ENCODE measurements at places on chromosomes 7 and 10. TPM values are rescaled to one million over a fixed set of nuclear protein-coding genes. Genes with fewer than 3 reads are reported as not detected.

DNA sequence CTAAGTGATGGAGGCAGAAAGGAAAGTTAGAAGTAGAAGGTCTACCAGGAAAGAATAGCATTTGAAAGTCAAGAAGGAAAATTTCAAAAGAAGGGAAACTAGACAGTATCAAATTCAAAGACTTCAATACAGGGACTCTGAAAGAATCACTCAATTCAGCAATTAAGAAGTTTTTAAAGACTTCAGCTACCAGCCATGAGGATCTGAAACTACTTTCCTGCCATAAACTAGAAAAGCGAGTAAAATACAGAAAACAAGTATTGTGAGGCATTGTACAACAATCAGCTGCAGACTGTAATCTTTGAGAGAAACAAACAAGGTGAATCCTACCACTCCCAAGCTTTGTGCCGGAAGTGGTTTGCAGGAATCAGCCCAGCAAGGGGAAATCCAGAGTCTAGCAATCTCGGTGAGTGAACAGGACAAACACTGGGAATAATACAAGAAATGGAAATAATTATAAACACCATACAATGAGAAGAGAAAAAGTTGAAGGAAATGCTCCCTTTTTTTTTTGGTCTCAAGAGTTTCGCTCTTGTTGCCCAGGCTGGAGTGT is 62.4 kb downstream of the ARHGAP12 start:
- no peak overlapping the region for H3K27ac ChIP-seq
- DNase-seq = no peak
- H3K4me1 ChIP-seq = peaks cover 2% of the 10 kb centered on the region
- no peaks in the 10 kb centered on the region for H3K27me3 ChIP-seq
- H3K4me3 ChIP-seq = no peak overlapping the region
- no peaks in the 10 kb centered on the region for H3K36me3 ChIP-seq

- no peak for DNase-seq
- no peak overlapping the region for H3K27ac ChIP-seq
- H3K4me1 ChIP-seq = no peaks in the 10 kb centered on the region
- H3K27me3 ChIP-seq = no peaks in the 10 kb centered on the region
These were observed 610.4 kb downstream of the IPMK start for GRCh38 chr10:57657164-57657765.

MRC1 gene
- total RNA-seq = 58.3 TPM

ASIC3 gene
- 2.9 TPM for total RNA-seq

GRCh38 chr10:71965623-71966022 is 1.4 kb downstream of the CHST3 start:
- no peaks in the 10 kb centered on the region for H3K27me3 ChIP-seq
- H3K4me1 ChIP-seq = no peaks in the 10 kb centered on the region
- H3K4me3 ChIP-seq = peak overlapping the region; percentile 74

AKR1C4 gene
- total RNA-seq = not detected

GRCh38 chr7:144738708-144739314 is 97.0 kb downstream of the TPK1 start:
- no peaks in the 10 kb centered on the region for H3K4me1 ChIP-seq
- H3K27ac ChIP-seq = no peak overlapping the region
- H3K27me3 ChIP-seq = no peaks in the 10 kb centered on the region
- no peak for DNase-seq

FAM25A gene
- not detected for total RNA-seq

DNA sequence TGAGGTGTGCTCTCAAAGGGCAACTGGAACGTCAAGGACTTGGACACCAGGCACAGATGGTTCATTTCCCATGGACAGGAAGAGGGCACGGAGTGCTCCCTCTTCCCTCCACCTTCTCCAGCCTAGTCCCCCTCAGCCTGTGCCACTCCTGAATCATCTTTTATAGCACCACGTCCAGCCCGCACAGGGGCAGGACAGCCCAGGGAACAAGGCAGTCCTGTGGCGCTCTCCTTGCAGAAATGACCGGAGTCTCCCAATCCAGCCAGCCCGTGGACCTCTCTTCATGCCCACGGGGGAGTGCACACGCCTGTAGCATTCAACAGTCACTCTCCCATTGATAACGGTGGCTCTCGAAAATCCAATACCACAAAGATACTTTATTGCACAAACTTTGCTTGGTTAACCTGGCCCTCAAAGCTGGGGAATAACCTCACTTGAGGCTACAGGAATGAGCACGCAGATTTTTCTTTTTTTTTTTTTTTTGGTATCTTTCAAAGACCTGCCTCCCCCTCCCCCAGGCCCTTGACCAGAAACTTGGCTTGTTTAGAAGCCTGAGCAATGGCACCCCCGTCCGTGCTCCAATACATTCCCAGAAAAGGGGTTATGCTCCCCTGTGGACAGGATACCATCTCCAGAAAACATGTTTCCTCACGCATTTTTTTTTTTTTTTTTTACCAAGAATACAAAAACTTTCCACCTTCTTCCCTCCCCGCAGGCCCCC is 733 bp downstream of the PRKCQ start:
- H3K27me3 ChIP-seq = no peaks in the 10 kb centered on the region
- H3K4me3 ChIP-seq = no peak overlapping the region
- no peaks in the 10 kb centered on the region for H3K4me1 ChIP-seq
- H3K27ac ChIP-seq = no peak overlapping the region

GRCh38 chr10:30459283-30459682 is 25.3 kb downstream of the MAP3K8 start:
- no peaks in the 10 kb centered on the region for H3K36me3 ChIP-seq
- no peak overlapping the region for H3K4me3 ChIP-seq
- no peaks in the 10 kb centered on the region for H3K4me1 ChIP-seq
- H3K27ac ChIP-seq = no peak overlapping the region

- no peak overlapping the region for H3K27ac ChIP-seq
- no peak overlapping the region for H3K4me3 ChIP-seq
- no peaks in the 10 kb centered on the region for H3K27me3 ChIP-seq
- DNase-seq = no peak
These were observed 26.8 kb upstream of the ITPRID1 start for GRCh38 chr7:31487071-31487470.

FLNC gene
- 135 TPM for total RNA-seq

- no peaks in the 10 kb centered on the region for H3K4me1 ChIP-seq
- no peaks in the 10 kb centered on the region for H3K36me3 ChIP-seq
- H3K27ac ChIP-seq = no peak overlapping the region
- H3K27me3 ChIP-seq = no peaks in the 10 kb centered on the region
These were observed 286.7 kb upstream of the PRKCQ start for GRCh38 chr10:6866757-6867156.

LAMB1 gene
- total RNA-seq = 196 TPM

DNA sequence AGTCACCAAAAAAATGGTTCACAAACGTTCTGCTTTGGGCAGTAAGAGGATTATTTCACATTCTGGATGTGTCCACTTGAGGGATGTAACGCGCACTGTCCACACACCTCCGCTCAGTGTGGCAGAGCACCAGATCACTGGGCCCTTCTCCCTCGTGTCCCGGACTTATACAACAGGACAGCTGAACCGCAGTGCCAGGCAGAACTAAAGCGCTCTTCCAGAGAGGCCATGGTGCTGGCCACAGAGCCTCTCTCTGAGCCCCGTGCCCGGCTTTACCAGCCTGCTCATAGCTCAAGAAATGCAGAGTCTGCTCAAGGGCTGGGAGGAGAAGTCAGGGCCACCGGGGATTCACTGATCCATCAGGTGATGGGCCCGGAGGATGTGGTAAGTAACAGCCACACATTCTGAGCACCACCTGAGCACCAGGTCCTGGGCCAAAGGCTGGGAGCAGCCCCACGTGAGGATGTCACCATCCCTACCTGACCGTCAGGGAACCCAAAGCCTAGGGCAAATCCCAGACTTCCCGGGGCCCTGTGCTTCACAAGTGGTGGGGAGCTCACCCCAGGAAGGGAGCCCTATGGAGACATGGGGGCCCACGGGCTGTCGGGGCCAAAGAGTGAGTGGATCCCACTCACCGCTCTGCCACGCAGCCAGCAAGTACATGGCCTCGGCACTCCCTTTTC is 74.9 kb downstream of the FAM53B start:
- no peak overlapping the region for H3K27ac ChIP-seq
- H3K27me3 ChIP-seq = no peaks in the 10 kb centered on the region
- H3K36me3 ChIP-seq = no peaks in the 10 kb centered on the region
- no peaks in the 10 kb centered on the region for H3K4me1 ChIP-seq

RPEL1 gene
- not detected for total RNA-seq

DNA sequence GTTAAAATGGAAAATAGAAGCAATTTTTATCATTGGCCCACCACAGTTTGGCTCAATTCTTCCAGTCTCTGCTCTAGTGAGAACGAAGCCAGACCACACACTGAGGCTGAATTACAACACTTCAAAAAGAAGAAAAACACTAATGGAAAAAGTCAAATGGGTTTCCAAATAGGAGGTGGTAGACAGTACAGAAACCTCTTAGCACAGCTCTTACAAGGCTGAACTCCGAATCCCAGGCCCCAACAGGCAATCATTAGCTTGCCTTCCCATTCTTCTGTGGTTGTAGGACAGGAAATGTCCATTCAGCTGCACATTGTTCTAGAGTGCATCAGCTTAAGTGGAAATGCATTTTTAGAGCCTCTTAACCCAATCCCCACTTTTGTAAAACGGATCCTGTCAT is 115.1 kb upstream of the MEOX2 start:
- H3K4me1 ChIP-seq = peaks cover 3% of the 10 kb centered on the region
- DNase-seq = no peak
- no peaks in the 10 kb centered on the region for H3K27me3 ChIP-seq
- H3K36me3 ChIP-seq = no peaks in the 10 kb centered on the region
- no peak overlapping the region for H3K4me3 ChIP-seq
- H3K27ac ChIP-seq = no peak overlapping the region

DNA sequence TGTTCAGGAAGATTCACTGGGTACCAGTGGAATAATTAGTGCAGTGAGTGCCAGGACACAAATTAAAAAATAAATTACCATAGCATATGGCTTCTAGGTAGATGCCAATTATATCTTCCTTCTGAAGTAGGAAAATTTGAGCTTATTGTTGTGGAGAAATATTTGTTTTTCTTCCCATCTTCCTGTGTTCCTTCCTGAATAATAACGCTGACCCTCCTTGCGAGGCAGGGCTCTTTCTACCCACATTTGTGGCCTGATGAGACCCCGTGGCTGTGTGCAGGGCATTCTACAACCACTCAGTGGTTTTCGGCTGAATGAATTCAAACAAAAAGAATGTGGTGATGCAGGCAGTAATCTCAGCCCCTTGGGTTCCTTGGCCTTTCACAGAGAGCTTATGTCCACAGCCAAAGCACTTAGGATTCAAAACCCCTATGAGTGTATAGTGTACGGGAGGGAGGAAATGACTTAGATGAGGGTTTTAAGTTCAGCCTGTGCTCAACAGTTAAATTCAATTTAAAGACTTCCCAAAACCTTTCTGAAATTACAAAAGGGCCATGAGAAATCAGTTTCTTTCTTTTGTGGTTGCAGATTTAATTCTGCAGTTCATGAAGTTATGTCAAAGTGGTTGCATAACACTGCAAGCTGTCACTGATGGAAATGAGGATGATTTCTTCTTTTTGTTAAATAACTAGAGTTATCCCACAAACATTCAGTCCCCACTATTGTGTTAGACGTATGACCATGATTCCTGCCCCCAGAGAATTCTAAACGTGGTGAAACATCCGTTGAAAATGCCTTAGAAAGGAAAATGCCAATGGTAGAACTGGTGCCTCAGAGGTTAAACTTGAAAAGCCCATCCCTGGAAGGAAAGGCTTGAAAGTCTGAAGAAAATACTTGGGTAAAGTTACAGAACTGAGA is 255.3 kb downstream of the FZD1 start:
- no peak for DNase-seq
- H3K4me3 ChIP-seq = no peak overlapping the region
- H3K36me3 ChIP-seq = no peaks in the 10 kb centered on the region
- H3K4me1 ChIP-seq = no peaks in the 10 kb centered on the region
